Stimulated activated CD4-positive, alpha-beta T cell treated with anti-CD3 and anti-CD28 coated beads, Interleukin-1b, Interleukin-23, amount 100 ng/mL, for 4 hours (primary cell): ENCODE measurements at places on chromosomes 2 and 18.

DNA sequence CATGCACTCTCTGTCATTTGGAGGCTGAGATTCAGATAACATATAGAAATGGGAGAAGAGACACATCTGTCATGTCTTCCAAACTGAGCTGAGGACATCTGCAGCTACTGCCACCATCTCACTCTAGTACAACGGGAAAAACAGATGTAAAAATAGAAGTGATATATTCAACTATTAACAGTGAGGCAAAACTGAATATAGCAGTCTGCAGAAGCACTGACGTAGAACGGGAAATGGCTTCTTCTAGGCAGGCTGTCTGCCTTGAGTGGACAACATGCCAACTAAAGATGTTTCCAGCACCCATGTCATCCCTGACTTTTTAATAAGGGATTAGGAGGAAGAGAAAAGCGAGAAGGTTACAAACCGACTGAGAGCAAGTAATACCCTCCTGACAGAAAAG is 51.6 kb downstream of the MRPL33 start:
- DNase-seq: no peak

GRCh38 chr2:237430861-237431260 is 16.9 kb upstream of the COL6A3 start:
- no peak for DNase-seq

- DNase-seq: no peak
Measured at GRCh38 chr2:22907330-22907729, 477.6 kb upstream of the KLHL29 start.

GRCh38 chr2:16546128-16546754 is 119.4 kb downstream of the CYRIA start:
- DNase-seq: no peak

- DNase-seq: no peak
Measured at GRCh38 chr2:36287363-36288275, 68.0 kb upstream of the CRIM1 start.

- no peak for DNase-seq
Measured at GRCh38 chr18:26710470-26711096, 154.9 kb downstream of the AQP4 start.
